ENCODE measurements at places on chromosomes 6 and 20.

DNA sequence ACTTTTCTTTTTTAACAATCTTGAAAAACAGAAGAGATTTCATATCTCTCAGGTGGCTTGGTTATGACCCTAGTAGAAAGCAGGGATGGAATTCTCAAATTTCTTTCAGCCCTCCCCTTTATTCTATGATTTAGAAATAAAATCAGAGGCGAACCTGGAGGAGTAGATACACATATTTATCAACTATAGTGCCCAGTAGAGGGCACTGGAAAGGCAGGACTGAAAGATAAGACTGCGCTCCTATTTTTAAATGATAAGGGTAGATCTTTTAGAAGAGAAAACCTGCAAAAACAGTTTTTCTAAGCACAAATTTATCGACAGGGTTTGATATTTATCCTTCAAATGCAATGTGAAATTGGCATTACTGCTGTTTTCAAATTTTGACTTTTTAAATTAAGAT is 1296.6 kb downstream of the EPHA7 start:
- no peak for DNase-seq

DNA sequence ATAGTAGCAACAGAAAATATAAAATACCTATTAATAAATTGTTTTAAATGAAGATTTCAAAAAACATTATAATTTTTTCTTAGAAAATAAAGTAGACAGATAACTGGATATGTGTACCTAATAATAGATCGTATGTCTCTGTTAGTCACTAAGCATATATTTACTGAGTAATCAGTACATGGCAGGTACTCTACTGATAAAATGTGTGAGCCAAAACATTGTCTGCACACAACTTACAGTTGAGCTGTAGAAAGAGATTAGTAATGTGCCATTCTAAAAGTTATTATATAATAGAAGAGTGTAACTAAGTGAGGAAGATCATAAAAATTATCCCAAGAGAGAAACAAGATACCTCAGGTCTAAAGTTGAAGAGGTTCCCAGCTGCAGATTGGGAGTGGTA is 929.9 kb upstream of the EPHA7 start:
- no peak for DNase-seq

DNA sequence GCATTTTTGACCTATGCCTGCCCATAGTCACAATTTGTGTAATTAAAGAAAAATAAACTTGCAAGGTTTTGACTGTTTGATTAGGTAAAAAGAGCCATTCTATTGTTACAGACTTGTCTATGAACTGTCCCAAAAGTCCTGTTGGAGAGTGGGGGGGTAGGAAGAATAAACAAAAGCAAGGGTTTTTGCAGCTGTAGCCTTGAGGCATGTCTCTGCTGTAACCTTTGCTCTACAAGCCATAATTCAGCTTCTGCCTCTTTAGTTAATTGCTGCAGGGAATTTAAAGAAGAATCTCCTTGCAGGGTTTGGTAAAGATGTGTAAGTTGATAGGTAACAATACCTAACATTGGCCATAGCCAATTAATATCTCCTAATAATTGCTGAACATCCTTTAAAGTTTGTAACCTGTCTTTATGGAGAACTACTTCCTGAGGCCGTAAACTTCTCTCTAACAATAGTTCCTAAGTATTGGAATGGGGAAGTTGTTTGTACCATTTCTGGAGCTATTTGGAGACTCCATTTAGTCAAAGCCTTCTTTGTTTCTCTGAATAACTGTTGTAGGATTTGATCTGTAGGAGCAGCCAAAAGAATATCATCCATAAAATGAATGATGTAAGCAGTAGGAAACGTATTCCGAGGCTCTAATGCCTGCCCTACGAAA is 7.9 kb upstream of the ABHD12 start:
- no peak for DNase-seq

- no peak for DNase-seq
Observed at GRCh38 chr6:75802366-75802765, 53.3 kb downstream of the MYO6 start.

- no peak for DNase-seq
Observed at GRCh38 chr20:25376236-25376635, 14.4 kb downstream of the ABHD12 start.

GRCh38 chr6:4262526-4262925 is 127.2 kb upstream of the ECI2 start:
- DNase-seq = no peak

GRCh38 chr6:119267126-119267905 is 82.2 kb downstream of the MAN1A1 start:
- no peak for DNase-seq

DNA sequence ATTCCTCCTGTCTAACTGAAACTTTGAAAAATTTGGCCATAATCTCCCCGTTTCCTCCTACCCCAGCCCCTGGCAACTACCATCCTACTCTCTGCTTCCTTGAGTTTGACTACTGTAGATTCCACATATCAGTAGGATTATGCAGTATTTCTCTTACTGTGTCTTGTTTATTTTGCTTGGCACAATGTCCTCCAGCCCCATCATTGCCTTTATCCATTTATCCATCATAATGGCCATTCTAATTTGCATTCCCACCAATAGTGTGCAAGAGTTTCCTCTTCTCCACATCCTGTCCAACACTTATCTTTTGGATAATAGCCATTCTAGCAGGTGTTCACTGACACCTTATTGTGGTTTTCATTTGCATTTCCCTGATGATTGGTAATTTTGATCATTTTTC is 202.3 kb downstream of the THBS2 start:
- DNase-seq = no peak

DNA sequence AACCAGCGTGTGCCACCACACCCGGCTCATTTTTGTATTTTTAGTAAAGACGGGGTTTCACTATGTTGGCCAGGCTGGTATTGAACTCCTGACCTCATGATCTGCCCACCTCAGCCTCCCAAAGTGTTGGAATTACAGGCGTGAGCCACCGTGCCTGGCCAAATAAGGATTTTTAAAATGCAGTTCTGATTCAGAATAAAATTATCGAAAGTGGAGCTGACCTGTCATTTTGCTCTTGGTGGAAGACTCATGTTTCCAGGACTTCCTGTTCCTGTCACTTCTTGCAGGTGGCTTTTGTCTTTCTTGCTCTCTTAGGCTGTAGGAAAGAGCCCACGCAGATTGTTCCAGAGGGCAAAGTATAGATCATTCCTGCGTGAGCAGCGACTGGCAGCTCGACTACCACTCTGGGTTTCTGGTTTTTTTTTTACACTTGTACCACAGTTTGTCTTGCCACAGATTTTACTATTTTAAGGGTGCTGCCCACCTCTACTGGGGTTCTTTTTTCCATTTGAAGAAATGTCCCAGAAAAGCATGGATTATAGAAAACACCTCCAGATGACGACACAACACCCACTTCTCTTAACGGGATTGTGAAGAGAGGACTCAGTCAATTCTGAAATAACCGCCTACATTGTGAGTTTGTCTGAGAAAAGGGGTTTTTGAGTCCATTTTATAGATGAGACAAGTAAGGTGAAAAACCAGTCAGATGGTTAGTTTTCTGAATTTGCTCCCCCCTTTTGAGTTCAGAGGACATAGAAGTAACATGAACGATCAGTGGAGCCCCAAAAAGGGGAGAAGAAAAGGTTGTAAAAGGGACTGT is 7.5 kb downstream of the JARID2 start:
- no peak for DNase-seq

DNA sequence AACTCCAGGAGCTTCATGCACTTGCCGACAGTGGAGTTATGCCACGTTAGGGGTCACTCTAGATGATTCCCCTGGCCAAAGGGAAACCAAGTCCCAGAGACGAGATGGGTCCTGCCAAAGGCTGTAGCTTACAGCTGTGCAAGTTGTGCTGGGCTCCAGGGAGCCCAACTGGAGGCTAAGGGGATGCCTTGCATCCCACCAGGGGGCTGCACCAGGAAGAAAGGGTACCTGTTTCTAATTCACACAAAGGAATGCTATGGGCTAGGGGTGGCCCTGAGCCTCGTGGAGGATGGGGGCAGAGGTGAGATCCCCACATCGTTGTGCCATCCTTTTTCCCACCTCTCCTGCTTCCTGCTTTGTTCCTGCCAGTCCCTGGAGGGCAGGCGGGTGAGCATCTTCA is 23.7 kb upstream of the SCRT2 start:
- DNase-seq = no peak

- no peak for DNase-seq
Observed at GRCh38 chr6:166989427-166990032, 9.7 kb upstream of the CEP43 start.

DNA sequence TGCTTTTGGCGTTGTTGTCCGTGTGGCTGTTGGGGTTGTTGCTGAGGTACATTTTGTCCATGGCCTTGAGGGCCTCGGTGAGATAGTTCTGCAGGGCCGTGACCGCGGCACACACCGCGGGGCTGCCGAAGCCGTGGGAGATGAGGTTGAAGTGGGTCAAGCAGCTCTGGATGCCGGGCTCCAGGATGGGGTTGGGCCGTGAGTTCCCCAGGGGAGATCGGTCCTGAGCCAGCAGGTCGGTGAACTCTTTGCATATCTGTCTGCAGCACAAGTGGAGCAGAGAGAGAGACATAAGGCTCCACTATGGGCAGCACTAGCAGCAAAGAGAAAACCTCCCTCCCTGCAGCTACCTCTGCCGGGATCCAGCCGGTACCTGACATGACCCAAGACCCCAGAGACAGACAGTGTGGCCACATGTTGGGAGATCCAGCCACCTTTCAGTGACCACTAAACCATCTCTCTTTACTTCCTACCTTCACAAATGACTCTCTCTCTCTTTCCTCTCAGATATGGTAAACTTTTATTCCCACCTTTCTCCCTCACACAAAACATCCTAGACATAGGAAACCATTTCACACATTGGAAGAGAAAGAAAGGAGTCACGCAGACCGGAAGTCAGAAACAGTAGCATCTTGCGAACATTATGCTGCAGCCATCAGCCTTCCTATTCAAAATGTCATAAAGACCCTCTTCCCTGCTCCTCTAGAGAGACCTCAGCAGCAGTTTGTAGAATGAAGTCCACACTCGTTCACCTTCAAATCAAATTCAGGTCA is 16.2 kb downstream of the TFAP2A start:
- no peak for DNase-seq

DNA sequence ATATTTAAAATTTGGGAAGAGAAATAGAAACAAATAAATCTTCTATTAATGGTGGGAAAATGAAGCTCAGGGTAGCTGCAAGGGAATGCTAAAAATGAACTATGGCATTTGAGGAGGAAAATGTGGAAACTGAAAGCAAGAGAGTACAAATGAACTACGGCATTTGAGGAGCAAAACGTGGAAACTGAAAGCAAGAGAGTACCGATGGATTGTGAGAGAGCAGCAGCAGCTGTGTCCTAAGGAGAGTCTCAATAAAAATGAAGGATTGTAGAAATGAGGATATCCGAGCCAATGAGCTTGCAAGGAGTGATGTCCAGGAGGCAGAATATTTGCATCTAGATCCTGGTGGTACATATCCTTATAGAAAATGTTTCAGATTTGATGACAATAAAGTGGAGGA is 547.1 kb upstream of the ZNF337 start:
- DNase-seq = no peak

DNA sequence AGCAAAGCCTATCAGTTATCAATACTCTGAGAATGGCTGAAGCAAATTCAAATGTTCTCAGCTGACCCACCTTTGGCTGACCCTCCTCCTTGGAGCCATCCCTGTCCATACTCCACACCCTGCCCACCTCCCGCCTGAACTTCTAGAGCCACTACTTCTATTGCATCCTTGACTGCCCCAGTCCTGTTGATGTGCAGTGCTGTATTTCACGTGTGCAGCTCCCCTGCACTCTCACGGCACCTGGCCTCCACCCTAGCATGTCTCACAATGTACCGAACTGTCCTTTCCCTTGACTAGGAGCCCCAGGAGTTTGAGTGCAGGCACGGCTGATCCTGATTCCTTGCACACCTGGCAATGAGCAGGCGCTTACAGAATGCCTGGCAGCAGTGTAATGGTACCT is 7.0 kb downstream of the CPXM1 start:
- no peak for DNase-seq

DNA sequence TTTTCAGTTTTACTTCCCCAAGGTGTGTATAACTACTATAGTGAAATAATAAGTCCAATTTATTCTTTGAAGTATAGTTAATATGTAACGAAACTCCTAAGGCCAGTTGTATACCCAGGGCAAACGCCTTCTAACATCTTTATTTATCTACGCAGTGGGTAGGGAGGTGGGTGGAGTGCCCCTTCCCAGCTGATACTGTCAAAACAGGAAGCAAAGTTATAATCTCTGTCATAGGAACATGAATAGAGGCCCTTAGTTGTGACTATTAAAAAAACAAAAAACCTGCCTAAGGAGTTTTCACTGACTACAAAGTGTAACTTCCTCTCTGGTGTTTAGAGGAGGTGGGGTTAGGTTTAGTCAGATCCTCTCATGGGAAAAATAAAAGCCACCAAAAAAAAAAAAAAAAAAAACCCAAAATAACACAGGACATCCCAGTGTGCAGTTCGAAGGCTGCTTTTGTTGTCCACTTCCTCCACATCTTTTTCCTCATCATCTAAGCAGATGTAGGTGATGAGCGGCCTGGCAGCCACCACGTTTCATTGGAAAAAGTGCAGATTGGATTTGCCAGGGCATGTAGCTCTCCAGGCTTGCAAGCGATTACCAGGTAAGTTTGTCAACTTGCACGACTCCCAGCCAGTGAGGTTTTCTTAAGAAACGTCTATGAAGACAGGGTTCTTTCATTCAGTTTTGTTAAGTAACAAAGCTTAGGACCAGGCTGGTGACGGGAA is 58.7 kb downstream of the UTRN start:
- DNase-seq = no peak

GRCh38 chr6:131781687-131782086 is 26.1 kb upstream of the ENPP1 start:
- DNase-seq = no peak

DNA sequence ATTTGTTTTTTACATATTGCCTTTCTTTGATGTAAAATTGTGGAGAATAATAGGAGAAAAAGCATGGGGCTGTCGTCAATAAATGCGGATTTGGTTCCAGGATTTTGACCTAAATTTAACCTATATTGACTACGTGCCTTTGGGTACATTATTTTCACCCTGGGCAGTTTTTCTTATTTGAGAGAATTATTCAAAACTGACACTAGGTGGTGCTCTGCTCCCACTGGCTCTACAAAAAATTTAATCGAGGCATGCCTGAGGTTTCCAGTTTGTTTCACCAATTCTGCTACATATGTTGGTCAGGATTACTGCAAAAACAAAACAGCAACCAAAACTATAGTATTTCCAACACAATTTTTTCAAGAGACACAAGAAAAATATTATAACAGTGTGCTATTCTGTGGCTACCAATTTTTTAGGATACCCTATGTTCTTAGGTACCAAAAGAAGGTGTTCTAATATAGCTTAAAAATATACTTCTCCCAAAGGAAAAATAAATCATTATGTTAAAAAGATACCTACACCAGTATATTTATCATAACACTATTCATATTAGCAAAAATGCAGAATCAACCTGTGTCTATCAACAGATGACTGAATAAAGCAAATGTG is 48.6 kb upstream of the FABP7 start:
- DNase-seq = no peak

GRCh38 chr6:19590501-19591131 is 246.6 kb upstream of the ID4 start:
- no peak for DNase-seq

DNA sequence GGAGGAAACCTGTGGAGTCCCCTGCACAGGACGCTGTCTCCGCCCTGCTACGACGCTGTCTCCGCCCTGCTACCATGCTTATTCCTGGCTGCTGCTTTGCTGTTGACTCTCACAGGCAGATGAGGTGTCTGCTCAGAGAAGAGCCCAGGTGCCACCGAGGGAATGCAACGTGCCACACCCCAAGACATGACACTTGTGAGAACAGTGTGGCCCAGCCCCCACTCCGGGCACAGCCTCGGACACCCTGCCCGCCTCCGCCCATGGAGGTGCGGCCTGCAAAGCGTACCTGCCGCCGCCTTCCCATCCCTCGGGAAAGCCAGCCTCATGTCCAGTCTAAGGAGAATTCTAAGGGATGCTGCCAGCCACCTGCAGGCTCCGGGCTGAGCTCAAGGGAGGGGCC is 15.6 kb upstream of the MRGBP start:
- DNase-seq = no peak
